ENCODE measurements at places on chromosomes 3 and 15. TPM values are rescaled to one million over a fixed set of nuclear protein-coding genes. Genes with fewer than 3 reads are reported as not detected.

DNA sequence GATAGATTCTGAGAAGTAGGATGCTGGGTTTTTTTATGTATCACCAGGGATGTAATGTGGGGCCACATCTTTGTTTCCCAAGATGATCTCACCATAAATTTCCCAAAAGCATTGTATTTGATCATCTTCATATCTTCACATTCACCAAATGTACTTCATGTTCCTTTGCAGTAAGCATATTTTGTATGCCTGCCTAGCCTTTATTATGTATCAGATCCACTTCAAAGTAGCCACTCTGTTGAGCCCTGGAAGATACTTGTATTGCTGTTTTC, 14.2 kb upstream of the GATM start:
- DNase-seq, result no peak

GRCh38 chr15:44729408-44730127, 6.8 kb upstream of the TRIM69 start:
- no peak for DNase-seq

DNA sequence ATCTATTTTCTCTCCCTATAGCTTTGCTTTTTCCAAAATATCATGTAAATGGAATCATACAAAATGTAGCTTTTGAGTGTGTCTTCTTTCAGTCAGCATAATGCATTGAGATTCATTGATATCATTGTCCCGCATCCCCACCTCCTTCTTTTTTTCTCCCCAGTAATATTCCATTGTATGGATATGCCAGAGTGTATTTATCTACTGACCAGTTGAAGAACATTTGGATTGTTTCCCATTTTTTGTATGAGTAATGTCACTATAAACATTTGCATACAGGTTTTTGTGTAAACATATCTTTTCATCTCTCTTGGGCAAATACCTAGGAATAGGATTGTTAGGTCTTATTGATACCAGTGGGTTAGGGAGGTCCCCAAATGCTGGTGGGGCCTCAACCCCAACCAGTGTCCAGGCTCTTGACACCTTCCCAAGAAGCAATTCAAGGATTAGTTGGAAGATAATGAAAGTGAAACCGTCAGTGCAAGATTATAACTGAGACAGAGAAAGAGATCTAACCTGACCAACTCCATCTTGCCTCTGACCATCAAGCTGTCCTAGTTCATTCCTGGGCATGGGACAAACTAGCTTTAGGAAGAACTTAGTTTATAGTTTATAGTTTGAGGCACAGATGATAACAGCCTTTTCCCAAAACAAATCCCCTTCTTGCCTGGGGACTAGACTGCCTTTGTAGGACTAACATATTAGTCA, 7.4 kb upstream of the SLC33A1 start:
- DNase-seq, result no peak

Gene RHOV
- total RNA-seq, result 0.49 TPM

DNA sequence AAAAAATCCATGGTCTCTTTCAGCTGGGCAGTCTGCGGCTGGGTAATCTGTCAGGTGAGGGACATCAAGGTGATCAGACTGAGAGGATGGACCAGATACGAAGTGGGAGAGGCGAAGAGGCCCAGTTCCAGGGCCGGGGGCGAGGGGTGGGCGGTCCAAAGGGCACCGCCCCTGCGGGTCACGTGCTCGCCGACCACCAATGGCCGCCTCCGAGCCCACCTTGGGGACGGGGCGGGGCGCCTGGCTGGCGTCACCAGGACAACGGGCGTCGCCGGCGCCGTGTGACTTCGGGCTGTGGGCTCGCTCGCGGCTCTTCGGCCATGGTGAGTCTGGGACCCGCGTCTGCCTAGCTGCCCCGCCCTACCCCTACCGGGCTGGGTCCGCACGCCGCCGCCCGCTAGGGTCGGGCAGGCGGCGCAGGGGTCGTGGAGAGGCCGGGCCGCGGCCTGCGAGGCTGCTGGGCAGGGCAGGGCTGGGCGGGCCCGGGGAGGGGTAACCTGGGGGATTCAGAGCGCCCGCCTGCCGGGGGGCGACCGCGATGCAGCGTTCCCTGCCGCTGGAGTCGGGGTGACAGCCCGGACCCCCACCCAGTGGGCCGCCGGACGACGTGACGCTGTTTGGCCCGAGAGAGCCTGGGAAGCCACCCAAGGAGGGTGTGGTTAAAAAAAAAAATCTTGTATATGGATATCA, at the start of gene FBXL2:
TSS of gene FBXL2 (plus strand) at position 250 of the 690 bp plus-strand sequence. CDS start at position 321, 71 bp downstream.
- DNase-seq, result no peak

Gene MESP2
- total RNA-seq, result not detected

Gene LYSMD2
- total RNA-seq, result 23.5 TPM

GRCh38 chr15:93968773-93969172, 262.6 kb upstream of the MCTP2 start:
- DNase-seq, result no peak

Gene TMEM40
- total RNA-seq, result not detected

GRCh38 chr15:87167706-87168105, 1088.0 kb downstream of the AGBL1 start:
- no peak for DNase-seq

DNA sequence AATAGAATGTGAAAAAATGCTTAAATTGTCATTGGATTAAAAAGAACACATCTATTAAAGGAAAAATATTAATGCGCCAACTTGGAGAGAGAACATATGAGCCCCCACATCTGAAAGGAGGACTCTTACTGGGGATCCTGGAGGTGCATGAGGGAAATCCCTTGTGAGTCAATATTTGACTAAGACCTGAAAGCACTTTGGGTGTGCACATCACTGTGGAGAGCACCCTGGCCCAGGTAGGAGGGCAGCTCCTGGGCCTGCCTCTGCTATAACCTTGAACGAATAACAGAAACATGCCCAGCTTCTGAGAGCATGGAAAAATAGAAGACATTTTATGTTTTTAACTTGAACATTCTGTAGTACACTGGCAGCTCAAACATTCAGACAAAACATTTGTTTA, 199.8 kb downstream of the GAP43 start:
- no peak for DNase-seq

- DNase-seq, result no peak
These were observed 80.7 kb downstream of the SQOR start for GRCh38 chr15:45715528-45715927.

- no peak for DNase-seq
These were observed 365.1 kb upstream of the SLCO3A1 start for GRCh38 chr15:91488452-91488851.

Gene NPAP1
- total RNA-seq, result not detected

Data from activated T-cell treated with anti-CD3 and anti-CD28 coated beads, Interleukin-2, amount 50 U/mL, for 4 hours (primary cell).